ENCODE measurements at places on chromosomes 16 and 17.

GRCh38 chr16:89910717-89911354, 7.8 kb upstream of the MC1R start:
- no peak for DNase-seq

DNA sequence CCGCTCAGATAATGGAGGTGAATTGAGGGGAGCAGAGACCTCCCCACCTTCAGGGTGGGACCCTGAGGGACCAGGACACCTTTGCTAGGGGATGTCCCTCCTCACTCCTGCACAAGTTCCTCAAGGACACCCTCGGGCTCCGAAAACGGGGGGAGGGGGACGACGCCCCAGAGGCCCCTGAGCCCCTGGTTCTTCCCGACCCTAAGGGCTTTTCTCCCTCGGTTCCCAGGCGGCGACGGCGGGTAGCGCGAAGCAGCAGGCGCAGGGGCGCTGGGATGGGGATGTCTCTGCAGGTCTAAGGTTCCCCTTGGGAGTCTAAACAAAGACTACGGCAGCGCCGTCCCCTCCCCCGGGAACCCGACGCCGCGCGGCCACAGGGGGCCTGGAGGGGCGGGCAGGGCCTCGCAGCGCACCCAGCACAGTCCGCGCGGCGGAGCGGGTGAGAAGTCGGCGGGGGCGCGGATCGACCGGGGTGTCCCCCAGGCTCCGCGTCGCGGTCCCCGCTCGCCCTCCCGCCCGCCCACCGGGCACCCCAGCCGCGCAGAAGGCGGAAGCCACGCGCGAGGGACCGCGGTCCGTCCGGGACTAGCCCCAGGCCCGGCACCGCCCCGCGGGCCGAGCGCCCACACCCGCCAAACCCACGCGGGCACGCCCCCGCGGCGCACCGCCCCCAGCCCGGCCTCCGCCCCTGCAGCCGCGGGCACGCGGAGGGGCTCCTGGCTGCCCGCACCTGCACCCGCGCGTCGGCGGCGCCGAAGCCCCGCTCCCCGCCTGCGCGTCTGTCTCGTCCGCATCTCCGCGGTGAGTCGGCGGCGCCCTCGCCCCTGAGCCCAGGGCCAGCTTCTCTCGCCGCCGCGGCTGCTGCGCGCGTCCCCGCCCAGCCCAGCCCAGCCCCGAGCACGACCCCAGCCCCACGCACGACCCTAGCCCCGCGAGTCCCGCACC, 36.7 kb upstream of the NDRG4 start:
- DNase-seq: no peak

GRCh38 chr17:55746466-55746865, 4.4 kb upstream of the PCTP start:
- DNase-seq: no peak

DNA sequence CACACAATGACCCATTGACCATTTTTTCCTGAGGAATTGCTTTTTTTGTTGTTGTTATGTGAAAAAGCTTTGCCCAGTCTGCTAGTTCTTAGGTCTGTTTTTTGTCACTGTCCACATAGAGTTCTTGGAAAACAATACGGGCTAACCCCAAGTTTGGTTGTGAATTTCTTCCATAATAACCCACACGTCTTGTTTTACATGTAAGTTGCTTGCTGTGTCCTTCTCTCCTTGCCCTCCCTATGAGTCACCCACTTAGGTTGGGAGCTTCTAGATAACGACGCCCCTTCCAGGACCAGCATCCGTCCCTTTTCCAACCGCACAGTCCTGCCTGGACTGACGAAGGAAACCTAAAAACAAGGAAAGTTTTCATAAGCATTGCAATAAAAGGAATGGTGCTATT, 175.3 kb upstream of the HS3ST3A1 start:
- no peak for DNase-seq

GRCh38 chr17:48439110-48439850, 9.3 kb upstream of the SKAP1 start:
- no peak for DNase-seq

GRCh38 chr17:67359960-67360791, 6.2 kb downstream of the PSMD12 start:
- peak; percentile 34 for DNase-seq

DNA sequence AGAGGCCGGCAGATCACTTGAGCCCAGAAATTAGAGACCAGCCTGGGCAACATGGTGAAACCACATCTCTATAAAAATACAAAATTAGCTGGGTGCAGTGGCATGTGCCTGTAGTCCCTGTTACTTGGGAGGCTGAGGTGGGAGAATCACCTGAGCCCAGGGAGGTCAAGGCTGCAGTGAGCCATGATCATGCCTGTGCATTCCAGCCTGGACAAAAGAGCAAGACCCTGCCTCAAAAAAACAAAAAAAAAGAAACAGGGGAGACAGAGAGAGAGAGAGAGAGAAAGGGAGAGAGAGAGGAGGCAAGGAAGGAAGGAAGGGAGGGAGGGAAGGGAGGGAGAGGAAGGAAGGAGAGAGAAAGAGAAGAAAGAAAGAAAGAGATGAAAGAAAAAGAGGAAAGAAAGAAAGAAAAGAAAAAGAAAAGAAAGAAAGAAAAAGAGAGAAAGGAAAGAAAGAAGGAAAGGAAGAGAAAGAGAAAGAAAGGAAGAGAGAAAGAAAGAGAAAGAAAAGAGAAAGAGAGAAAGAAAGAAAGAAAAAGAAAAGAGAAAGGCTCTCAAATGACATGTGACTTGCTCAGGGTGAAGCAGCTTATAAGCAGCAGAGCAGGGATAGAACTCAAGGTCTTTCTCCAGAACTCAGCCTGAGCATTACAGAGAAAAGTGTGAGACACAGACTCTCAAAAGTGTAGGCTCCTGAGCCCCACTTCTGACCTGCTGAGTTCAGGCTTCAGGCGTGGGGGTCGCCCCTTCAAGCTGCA, 15.5 kb downstream of the CX3CL1 start:
- no peak for DNase-seq

GRCh38 chr16:85928401-85928820, 29.4 kb downstream of the IRF8 start:
- peak; percentile 17 for DNase-seq

DNA sequence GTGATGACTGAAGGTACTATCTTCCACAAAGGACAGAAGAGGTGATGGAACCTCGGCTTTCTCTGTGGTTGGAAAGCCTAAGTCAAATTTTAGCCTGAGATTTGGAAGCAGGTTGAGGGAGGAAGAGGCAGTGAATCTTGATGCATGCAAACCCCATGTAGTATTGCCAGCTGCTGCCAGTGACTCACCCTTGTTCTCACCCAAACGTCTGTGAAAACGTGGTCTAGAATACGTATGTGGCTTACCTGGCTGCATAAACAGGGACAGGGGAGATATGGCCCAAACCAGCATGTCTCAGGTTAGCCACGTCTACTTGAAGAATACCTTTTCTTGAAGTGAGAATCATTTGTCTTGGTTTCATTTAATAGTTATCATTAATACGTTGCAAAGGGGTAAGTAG, 438.0 kb upstream of the MAF start:
- no peak for DNase-seq

GRCh38 chr16:13480801-13481200, 439.2 kb upstream of the ERCC4 start:
- DNase-seq: no peak

- DNase-seq: no peak
These were observed 45.5 kb upstream of the CDC42EP4 start for GRCh38 chr17:73357318-73357717.

- no peak for DNase-seq
These were observed 24.0 kb downstream of the CCDC42 start for GRCh38 chr17:8720596-8720995.

DNA sequence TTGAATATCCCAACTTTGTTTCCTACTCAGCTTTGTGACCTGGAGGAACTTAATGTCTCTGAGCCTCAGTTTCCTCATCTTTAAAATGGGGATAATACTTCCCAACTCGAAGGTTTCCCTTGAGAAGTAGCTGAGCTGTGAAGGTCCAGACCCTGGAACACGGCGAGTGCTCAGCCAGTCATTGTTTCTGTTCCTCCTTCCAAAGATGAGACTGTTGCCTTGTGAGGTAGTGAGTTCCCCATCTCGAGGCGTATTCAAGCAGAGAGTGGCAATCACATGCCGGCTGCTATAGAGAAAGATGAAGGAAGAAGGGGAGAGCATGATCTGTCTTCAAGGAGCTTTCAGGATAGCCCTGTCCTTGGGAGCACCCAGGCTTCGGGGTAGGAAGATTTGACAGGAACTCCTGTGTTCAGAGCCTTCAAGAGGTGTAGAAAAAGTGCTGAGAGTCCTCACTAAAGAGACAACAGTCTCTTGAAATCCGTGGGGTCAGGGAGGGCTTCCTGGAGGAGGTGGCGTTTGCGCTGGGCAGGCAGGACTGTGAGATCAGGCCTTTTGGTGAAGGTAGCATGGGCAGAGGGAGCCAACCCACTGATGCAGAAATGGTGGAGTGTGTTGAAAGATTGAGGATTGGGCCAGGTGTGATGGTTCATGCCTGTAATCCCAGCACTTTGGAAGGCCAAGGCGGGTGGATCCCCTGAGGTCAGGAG, 27.2 kb downstream of the SPNS2 start:
- DNase-seq: no peak

GRCh38 chr17:59558953-59559352, 6.5 kb upstream of the DHX40 start:
- no peak for DNase-seq

DNA sequence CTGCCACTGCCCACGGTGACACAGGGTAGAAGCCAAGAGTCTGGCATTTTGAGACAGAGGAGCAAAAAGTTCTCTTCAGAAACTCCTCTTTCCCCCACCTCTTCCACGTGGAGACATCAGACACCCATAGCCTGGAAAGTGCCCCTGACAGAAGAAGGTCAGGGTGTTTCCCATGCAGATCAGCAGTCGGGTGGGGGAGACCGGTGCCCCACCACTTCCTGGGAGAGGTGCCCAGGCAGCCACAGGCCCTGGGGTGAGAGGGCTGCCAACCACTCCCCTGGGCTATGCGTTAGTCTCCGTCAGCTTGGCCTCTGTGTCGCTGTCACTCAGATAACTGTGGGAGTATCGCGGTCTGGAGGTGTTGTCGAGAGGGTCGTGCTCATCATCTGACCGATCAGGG, 31.5 kb downstream of the PIPOX start:
- DNase-seq: no peak

DNA sequence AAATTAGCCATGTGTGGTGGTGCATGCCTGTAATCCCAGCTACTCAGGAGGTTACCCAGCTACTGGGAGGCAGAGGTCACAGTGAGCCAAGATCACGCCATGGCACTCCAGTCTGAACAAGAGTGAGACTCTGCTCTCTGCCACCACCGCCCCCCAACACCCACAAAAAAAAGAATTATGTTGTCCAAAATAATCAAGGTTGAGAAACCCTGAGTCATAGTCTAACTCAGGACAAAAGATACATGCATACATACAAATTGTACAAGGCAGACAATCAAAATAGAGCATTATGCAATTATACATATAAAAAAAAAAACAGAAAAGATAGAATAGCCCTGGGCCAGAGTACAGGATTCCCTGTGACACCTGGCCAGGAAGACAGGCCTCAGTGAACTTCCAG, 6.6 kb upstream of the KPNB1 start:
- DNase-seq: no peak

DNA sequence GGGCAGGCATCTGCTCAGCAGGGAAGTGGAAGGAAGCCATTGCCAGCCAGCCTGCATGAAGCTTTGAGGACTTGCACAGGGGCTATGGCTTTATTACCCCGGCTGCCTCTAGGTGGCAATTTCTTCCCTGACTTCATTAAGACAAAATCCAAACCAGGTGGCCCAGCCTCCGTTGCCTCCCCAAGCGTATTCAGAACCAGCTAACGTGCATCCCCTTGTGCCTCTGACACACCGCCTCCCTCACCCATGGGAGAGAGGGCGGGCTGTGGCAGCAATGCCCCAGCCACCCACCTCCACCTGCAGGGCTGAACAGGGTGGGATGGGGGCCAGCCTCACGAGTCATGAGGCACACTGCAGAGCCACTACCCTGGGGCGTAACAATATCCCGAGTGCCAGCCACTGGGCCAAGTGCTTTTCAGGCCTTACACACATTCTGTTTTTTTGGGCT, 6.8 kb downstream of the KIFC3 start:
- DNase-seq: peak; percentile 52

- DNase-seq: no peak
These were observed 42.8 kb downstream of the RAB11FIP3 start for GRCh38 chr16:468068-468821.

DNA sequence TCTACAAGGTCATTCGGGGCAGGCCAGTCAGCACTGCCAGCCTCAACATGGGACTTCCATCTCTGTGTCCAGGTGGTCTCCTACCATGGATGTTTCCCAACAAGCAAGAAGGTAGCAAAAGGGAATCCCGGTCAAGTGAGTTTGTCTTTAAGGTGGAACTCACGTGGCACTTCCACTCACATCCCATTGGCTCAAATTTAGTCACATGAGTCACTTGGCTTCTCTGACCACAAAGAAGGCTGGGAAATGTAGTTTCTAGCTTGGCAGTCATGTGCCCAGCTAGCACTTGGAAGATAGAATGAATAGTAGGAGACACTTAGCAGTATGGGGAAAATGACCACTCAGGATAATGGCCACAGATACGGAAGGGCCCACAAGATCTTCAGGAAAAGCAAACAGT, 106.6 kb downstream of the AIPL1 start:
- DNase-seq: no peak

- DNase-seq: peak; percentile 20
These were observed 15.0 kb upstream of the CACNG4 start for GRCh38 chr17:66949501-66949900.
